ENCODE measurements at places on chromosomes 6 and 20.

GRCh38 chr20:3786665-3787323, at the start of gene CENPB:
Gene CENPB (minus strand): TSS chr20:3786740. CDS start chr20:3786483, 257 bp downstream.
- DNase-seq, result peak; percentile 79

- no peak for DNase-seq
Measured at GRCh38 chr6:79614326-79615305, 16.5 kb upstream of the SH3BGRL2 start.

- DNase-seq, result peak; percentile 18
Measured at GRCh38 chr6:69861986-69862385, 4.4 kb upstream of the COL19A1 start.

- no peak for DNase-seq
Measured at GRCh38 chr20:45463709-45464108, 5.8 kb upstream of the WFDC2 start.

DNA sequence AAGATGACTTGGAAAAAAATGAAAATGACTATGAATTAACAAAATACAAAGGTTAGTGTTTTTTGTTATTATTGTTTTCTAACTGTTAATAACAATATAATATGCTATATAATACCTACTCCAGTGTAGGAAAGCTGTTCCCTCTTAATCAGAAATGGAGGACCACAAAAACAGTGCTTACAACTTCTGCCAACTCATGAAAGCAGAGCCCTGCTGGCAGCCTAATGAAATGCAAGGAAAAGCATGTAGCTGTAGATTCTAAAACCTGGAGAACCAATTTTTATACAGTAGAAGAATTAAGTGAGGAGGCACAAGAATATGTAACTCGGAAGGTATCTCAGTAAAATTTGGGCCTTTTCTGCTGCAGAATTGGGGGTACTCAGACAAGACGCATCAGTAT, 29.4 kb downstream of the PHIP start:
- DNase-seq, result peak; percentile 13

DNA sequence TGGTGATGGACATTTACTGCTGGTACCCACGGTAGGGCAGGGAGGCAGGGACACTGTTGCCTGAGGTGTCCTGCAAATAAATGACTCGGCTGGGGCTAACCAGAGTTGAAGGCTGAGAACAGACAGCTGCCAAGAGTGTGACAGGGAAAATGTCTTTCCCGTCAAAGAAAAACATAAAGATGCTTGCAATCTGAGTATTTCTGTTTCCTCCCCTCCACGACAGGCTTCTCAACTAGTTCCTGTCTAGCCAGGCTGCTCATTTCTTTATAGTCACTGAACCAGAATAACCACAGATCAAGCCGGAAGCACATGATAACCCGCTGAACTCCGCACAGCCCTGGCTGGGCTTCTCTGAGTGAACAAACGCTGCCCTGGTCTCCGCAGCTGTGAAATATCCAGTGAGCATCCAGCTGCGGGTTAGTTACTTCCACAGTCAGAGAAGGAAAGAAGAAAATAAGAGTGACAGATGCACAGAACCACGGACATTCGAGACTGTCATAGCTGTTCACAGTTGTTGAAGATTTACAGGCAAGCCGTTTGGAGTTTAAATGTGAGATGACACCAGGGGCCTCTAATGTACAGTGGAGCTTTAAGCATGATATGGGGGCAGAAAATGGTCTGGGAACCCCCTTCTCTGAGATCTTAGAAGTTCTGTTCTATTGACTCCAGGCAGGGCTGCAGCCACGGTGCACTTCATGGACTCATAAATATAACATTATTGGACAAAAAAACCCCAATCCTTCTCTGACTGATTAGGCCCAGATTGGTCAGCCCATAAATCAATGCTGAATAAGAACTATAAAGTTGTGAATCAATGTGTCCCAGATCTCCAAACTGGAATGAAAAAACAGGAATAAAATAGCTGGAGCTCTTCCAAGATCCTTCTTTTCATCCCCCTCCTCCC, 299.9 kb upstream of the SUPT3H start:
- no peak for DNase-seq

DNA sequence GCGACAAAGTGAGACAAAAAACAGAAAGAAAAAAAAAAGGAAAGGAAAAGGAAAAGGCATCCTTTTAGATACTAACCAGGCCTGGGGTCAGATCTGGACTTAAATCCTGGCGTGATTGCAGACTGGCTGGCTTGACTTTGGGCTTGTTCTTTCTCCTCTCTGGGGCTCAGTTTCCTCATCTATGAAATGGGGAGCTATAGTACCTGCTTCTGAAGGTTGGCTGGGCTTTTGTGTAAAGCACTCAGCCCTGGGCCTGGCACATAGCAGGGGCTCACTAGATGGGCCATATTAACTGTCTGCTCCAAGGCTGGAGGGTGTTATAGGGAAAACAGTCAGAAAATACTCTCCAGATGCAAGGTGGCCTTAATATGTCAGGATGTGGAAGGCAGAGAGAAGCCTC, 1.2 kb upstream of the R3HDML start:
- DNase-seq, result no peak

DNA sequence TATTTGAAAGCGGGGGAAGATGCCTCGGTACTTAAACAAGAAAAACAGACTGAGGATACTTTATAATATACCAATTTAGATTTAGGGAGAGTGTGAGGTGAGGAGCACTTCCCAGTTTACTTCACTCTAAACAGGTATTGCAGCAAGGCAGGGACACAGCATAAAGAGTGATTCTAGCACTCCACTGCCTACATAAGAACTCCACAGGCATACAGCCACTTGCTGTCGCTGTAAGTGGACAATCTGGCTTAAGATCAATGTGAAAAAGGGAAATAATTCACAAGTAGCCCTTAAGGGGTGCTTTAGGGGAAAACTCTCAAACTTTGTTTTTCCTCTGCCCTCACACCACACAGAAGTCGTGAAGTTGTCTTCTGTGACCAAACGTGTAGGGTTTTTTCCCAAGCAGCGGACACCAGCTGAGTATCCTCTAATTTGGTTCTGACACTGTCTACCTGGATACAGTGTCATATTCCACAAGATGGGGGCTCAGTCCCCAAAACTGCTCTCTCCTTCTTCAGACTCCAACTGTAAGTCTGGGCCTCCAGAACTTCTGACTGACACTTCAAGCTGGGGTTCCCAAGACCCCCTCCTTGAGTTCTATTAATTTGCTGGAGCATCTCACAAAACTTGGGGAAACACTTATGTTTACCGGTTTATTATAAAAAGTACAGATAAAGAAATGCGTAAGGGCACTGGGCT, 9.3 kb downstream of the ADNP start:
- no peak for DNase-seq

DNA sequence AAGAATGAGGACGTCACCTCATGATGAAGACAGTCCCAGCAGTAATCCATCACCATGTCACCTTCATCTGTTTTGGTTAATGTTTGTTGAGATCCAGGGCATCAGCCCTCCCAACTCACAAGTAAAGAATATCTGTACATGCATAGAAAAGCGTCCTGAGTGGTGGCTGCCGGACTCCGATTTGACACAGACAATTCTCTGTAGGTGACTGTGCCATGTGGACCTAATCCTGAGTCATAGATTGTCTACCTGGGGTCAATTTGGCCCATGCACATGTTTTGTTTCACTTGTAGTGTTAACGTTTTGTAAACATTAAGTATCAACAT, 168.4 kb upstream of the UST start:
- no peak for DNase-seq

DNA sequence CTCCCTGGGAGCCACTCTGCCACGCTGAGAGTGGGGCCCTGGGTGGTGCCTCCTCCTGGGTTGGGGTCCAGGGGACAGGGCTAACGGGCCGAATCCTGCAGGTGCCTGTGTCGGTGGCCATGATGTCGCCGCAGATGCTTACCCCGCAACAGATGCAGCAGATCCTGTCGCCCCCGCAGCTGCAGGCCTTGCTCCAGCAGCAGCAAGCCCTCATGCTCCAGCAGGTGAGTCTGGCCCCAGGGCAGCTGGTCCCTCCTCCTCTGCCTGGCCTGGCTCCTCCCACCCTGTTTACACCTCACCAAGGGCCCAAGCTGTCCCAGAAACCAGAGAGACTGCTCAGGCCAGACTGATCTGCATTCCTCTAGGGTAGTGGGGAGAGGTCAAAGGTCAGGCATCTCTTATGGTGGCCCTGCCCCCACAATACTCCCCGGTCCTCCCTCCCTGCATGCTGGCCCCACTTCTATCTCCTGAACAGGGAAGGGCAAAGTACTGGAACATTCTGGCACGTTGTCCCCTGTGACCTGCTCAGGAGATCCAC, 38.6 kb downstream of the FOXP4 start:
- no peak for DNase-seq

- no peak for DNase-seq
Measured at GRCh38 chr6:13113981-13114593, 214.2 kb downstream of the TBC1D7 start.

- DNase-seq, result peak; percentile 79
Measured at GRCh38 chr6:3139090-3139903, 18.0 kb downstream of the TUBB2A start.

GRCh38 chr6:119661078-119661477, 311.5 kb upstream of the MAN1A1 start:
- no peak for DNase-seq

DNA sequence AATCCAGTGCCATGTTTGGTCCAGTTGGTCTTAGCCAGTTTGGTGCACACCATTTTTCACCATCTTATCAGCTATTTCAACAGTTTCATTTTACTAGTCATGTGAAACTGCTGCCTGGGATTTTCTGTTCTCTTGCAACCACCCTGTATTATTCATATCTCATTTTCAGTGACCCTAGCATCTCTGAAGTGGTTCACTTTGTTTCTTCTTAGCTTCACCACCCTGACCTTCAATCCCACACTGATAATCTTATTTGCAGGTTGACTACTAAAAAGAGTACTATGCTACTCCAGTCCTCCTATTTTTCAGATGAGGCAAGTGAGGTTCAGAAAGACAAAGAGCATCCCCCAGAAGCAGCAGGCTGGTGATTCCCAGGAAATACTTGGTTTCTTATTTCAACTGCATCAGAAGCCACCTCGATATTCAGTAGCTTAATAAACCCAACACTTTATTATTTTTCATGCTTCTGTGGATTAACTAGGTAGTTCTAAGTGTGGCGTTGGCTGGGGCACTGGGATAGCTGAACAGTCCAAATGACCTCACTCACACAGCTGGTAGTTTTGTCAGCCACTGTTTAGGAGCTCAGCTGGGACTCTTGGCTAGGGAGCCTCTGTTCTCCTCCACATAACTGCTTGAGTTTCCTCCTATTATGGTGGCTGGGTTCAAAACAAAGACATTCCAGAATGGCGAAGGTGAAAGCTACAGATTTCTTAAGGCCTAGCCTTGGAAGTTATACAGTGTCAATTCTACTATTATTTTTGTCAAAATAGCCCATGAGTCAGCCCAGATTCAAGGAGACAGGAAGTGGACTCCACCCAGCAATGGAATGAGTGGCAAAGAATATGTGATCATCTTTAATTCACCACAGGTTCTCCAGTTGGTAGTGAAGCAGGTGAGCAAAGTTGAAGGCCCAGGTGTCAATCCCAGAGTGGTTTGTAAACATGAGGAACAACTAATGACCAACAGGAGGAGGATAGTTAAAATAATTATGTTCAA, 40.6 kb downstream of the BPIFB4 start:
- no peak for DNase-seq

GRCh38 chr6:149150801-149151398, 166.6 kb upstream of the TAB2 start:
- no peak for DNase-seq

GRCh38 chr6:121437851-121438651, 2.6 kb downstream of the GJA1 start:
- no peak for DNase-seq

GRCh38 chr6:24640166-24640565, 5.8 kb downstream of the KIAA0319 start:
- no peak for DNase-seq

- no peak for DNase-seq
Measured at GRCh38 chr20:16846006-16846405, 97.8 kb downstream of the OTOR start.

- DNase-seq, result no peak
Measured at GRCh38 chr6:39754514-39755115, 29.4 kb upstream of the KIF6 start.

DNA sequence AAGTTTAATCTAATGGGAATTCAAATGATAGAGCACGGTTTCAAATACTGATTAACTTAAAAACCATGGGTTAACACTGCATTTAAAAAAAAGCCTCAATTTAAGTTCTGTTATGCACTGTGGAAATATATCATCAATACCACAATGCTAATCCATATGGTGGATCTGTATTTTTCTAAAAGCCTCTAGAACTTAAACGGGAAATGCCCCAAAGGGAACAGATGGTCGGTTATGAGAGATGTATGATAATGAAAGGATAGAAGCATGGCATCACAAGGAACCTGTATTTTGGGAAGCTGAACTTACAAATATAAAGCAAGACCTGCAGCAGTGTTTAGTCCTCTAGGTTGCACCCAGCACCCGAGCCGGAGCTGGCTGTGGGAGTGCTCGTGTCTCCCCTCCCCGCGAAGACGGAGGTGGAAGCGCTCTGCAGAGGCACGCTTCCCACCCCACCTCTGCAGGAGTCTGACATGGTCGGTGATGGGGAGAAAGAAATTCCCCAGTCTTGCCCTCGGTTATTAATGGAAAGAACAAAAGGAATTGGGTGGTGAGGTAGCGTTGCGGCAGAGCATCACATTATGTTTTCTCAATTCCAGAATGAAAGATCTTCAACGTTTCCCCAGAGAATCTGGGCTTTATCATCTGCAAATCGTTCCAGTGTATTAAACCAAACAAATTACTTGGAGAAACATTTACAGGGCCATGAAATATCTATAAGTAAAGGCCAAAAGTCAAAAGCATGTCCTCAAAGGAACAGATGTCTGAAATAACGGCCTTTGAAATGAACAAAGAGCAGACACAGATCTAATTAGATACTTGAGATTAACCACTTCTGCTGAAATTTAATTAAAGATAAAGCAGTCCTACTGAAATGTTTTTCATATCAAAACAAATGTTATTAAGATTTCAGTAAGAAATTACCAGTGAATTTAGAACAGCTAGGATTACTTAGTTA, 103.1 kb upstream of the POPDC3 start:
- DNase-seq, result no peak

DNA sequence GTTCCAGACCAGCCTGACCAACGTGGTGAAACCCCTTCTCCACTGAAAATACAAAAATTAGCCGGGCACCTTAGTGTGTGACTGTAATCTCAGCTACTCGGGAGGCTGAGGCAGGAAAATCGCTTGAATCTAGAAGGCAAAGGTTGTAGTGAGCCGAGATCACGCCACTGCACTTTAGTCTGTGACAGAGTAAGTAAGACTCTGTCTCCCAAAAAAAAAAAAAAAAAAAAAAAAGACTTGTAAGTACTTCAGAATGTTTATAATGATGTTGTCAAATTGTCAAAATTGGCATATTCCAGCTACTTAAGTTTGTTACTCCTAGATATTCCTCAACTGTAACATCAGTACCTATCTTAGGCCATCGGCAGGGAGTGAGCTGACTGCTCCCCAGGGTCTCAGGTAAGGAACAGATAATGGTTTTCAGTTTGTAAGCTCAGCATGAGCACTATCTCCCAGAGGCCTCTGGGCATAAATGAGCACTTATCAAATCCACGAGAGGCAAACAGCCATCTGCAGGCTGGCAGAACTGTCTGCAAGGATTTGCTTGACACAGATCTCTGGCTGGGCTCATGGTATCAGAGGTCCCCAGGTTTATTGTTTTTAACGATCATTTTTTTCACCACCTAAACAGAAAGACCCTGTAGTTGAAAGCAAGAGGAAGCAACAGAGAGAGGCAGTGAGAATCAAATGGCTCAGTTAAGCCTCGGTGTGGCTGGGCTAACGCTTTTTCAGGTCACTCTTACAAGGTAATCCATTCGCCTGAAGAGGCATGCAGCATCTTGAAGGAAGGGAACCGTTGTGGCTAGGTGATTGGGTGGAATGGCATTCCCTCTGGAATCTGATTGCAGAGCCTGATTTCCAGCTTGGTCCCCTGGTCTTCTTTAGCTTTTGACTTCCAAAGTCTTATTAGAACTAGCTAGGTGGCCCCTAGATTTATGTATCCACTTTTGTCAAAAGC, 115.9 kb downstream of the LY86 start:
- no peak for DNase-seq
